ENCODE measurements at places on chromosomes 11 and 22. TPM values are rescaled to one million over a fixed set of nuclear protein-coding genes. Genes with fewer than 3 reads are reported as not detected.

The CARD18 gene
- total RNA-seq = not detected

The RASGRP2 gene
- 0.58 TPM for total RNA-seq

The C2CD3 gene
- total RNA-seq = 12.4 TPM

The OR51B4 gene
- total RNA-seq = not detected

The SAA2 gene
- not detected for total RNA-seq

The YAP1 gene
- total RNA-seq = 91.8 TPM

The SYTL2 gene
- 40.6 TPM for total RNA-seq

The ZNF143 gene
- 13.8 TPM for total RNA-seq

The SHISA8 gene
- not detected for total RNA-seq

The PRRG4 gene
- total RNA-seq = 0.18 TPM

The MAPK8IP2 gene
- under 0.01 TPM for total RNA-seq

The NR1H3 gene
- total RNA-seq = 41.8 TPM

All from myometrial cell (primary cell).